Spinal cord (tissue), 10 donors: ENCODE measurements at places on chromosomes 4 and X.

- DNase-seq: no peak
Observed at GRCh38 chr4:88533937-88534750, 10.6 kb upstream of the PYURF start.

GRCh38 chr4:163161536-163162205, 5.0 kb downstream of the NAF1 start:
- no peak for DNase-seq

DNA sequence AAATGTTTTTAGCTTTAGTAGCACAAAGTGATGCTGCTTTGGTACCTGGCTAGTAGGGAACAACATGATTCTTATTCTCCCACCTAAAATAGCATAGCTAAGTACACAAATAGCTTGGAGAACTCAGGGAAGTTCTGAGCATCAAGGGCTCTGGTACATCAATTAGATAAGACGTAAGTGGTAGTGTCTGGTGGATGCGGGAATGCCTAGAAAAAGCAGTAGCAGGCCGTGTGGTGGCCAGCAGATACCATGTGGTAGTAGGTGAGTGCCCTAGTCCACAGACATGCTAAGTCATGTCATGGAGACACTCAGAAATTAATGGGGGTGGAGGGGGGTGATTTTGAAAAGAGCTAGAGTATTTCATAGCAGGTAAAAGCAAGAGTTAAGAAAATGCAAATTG, 347.3 kb upstream of the NOCT start:
- DNase-seq: no peak

- DNase-seq: no peak
Observed at GRCh38 chrX:54248309-54248708, 65.3 kb upstream of the FAM120C start.

- DNase-seq: no peak
Observed at GRCh38 chr4:98498774-98499173, 159.6 kb downstream of the TSPAN5 start.

DNA sequence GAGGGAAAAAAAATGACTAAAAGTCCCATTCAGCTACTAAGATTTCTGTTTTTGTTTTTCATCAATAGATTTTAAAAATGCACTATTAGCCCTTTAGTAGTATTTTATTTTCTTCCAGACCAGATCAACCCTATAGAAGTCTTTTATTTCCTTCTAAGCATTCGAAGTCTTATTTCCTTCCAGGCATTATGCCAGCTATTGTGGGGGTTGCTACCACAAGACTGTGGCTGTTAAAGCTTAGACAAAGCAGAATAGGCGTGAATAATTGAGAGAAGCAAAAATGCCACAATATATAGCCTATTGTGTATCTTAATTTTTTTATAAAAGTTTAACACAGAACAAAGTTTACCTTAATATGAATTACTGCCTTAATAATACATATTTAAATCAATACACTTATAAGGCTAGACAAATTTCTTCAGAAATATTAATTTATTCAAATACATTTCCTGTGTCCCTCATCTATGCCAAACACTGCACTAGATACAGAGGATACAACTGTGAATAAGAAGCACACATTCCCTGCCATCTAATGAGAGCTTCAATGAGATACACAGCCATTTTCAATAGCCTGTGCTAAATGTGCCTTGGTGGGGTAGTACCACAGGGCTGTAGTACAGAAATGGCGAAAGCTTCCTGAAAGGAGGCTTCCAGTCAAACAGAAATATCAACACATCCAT, 33.1 kb downstream of the SLC10A7 start:
- peak; percentile 67 for DNase-seq

DNA sequence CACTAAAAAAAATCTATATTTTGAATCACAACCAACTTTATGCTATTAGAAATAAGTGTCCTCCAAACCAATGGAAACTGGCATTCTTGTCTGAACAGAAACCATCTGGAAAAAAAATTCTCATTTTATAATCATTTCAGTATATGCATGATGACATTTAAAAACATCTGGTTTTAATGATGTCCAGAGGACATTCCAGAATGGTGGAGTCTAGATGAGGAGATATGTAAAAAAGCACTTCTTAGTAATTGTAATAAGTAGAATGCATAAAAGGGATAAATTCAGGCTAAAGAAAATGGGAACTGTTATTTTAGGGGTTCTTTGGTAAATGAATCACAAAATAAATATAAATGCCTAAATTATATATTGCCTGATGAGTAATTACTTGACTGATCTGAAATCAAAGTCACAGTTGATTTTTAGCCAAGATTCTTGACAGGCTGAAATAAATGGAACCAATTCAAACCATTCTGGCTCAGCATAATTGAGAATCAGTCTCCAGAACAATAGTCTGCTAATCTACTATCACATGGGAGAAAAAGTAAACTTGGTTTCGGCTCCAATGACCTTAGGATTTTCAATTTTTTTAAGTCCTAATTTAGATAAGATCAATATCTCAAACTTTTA, 636.6 kb downstream of the FAT4 start:
- DNase-seq: no peak

GRCh38 chrX:50327235-50327634, 122.7 kb downstream of the CCNB3 start:
- DNase-seq: no peak

- no peak for DNase-seq
Observed at GRCh38 chrX:8297766-8298165, 126.7 kb upstream of the VCX2 start.

DNA sequence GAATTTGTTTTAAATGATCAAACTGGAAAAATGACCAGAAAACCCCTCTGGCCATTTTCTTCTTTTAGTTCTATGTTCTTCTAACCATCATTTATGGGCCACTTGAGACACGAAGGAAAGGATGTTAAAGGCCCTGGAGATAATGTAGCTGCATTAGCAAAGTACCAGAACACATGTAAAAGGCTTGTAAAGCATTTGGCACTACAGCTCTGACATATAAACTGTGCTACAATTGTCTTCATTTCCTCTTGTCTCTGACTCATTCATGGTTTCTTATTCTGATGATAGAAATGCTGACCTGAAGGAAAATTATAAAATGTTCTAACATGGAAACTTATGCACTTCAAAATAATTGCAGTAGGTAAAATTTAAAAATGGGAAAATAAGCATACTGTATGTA, 388.7 kb downstream of the FAT4 start:
- DNase-seq: no peak

GRCh38 chr4:27267339-27267969, 406.8 kb downstream of the STIM2 start:
- DNase-seq: no peak

DNA sequence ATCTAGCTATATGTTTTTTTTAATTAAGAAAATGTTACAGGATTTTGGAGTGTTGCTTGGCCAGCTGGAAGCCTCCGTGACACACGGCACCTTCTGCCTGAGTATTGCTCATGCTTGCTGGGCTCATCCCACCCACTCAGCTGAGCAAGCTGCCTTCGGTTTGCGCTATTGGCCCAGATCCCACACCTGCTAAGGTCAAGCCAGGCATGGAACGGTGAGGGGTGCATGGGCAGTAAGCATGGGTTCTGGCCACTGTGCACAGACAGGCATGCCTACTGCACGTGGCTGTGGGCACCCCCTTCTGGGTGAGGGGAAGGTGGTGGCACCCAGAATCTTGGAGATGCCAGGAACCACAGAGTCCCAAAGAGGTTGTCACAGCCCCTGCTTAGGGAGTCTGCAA, 1178.4 kb upstream of the PCDH7 start:
- DNase-seq: no peak

DNA sequence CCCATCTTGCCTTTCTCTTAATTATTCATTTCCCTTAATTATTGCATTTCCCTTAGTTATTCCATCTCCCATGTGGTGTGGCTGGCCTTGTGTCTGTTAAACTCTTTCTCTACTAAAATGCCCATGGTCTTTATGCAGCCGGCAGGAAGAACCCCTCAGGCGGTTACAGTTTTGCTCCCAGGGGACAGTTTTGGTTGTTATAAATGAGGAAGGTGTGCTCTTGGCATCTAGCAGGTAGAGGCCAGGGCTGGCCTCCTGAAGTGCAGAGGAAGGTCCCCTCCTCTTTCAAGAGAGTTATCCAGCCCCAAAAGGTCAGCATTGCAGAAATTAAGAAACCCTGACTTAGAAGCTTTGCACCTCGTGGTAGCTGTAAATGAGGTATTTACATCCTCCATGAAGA, 18.0 kb downstream of the TBL1X start:
- DNase-seq: no peak

GRCh38 chr4:54050214-54050904, 14.0 kb downstream of the CHIC2 start:
- no peak for DNase-seq

DNA sequence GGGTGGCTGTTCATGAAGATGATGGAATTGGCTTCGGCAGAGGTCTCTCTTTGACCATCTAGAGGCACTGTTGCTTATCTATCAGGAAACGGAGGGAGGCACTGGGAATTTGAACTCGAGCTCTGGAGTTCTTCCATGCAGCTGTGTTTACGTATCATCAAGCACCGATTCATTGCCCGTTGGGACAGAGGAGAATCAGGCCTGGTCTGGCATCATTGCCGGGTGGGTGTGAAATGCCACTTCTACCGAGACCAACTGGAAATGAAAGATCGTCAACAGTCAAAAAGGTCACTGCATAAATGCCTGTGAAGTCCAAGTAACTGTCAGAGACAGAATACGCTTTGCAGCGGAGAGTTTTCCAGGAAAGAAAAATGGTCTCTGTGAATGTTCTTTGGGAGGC, 166.9 kb downstream of the ASMT start:
- DNase-seq: no peak

DNA sequence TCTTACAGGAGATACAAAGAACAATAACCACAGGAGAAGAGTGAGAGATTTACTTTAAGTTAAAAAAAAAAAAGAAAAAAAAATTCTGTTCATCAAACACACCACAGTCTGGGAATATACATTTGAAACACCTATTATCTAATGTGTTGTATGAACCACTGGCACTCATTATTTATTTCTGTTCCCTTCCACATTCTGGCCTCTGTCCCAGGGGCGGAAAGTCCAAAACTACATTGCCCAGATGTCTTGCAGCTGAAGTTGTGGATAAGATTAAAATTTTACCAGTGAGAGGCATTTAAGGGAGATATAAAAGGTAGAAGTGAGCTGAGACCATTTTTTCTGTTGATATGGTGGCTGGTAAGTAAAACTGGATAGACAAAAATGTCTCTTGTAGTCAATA, 56.2 kb downstream of the SCLT1 start:
- DNase-seq: no peak

GRCh38 chr4:105543881-105544280, 8.5 kb upstream of the ARHGEF38 start:
- no peak for DNase-seq

DNA sequence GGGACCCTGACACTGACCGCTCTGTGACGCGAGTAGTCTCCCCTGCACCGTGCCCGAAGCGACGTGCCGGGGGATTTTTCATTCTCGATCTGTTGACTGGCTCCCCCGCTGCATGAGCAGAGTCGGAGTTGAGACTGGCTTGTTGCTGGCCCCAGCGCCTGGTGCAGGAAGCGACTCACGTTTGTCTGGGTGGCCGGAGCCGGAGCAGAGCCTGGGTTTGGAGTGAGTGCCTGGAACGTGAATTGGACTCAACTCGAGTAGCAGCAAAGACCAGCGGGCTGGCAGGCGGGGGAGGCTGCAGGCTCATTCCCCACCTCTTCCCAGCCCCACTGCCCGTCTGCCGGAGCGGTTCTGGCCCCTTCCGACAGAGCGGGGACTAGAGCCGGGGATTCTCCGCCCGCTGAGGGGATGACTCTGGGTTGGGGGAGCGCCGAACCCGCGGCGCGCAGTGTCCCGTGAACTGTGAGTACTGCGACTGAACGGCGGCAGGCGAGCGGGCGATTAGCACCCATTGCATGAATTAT, 554 bp downstream of the PCDH7 start:
- DNase-seq: peak; percentile 81

DNA sequence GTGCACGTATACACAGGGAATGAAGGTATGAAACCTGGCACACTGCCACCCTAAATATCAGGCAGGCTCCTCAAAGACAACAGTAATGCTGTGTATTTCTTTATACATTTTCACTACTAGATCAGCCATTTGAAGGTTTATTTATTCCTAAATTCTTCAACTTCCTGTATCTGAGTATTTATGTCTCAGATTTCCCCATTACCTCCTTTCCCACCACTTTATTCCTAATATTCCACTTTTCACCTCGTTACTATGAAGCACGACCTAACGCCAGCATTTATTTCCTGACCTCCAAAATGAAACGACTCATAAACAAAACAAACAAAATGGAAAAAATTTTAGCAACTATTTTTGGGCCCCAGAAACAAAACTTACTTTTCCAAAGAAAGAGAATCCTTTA, 69.6 kb downstream of the MAML3 start:
- DNase-seq: no peak

GRCh38 chrX:3094261-3094660, 53.0 kb downstream of the ARSF start:
- no peak for DNase-seq

DNA sequence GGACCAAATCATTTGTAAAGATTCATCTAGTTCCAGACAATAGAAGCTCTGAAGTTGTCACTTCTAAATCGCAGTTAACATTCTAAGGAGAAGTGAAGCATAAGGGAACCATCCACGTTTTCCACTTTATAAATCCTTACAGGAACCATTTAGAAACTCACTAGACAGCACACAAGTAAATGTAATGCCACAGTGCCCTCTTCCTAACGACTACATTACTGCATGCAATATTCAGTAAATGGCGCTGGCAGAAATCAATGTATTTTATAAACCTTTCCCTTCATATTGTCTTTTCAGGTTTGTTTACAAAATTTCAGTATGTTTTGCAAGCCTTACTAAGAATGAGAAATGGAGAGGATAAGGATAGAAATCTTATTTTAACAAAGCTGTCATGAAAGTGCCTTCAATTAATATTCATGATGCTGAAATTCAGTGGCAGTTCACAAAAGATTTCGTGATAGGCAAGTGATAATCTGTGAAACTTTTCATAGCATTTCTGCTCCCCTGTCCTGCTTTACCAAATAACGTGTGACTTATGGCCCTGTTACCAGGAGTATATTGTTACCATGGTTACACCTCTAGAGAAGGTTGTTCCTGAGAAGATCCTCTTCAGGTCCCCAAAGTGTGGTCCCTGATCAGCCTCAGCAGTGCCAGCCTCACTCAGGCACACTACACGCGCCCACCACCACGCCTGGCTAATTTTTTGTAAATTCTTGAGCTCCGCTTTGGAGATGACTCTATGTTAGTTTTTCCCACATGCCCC, 54.2 kb downstream of the TMA16 start:
- DNase-seq: peak; percentile 62

GRCh38 chrX:68654693-68655092, 7.2 kb downstream of the STARD8 start:
- DNase-seq: no peak

DNA sequence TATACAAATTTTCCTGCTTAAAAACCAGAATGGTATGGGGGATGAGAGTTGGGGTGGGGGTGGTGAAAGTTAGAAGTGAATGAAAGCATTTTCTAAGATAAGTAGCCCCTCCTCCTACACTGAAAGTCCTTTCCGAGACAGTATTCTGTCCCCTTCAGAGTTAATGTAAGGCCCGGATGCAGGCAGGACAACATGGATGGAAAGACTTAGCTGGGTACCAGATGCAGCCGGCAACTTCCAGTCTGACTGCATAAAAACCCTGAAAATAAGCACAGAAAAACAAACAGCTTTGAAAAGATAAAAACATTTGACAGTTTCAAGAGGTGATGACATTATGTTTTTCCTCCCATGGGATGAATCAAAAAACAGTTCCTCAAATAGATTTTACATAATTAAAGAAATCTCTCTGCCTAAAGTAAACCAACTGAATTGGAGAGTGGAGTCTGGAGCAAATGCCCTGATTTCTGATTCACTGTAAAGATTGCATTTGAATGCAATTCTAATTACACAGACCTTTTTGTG, 196.3 kb downstream of the GPAT3 start:
- DNase-seq: no peak

GRCh38 chr4:165964591-165964990, 91.6 kb downstream of the TLL1 start:
- no peak for DNase-seq
